HCT116 (cell line): ENCODE measurements at places on chromosomes 12 and 14.

DNA sequence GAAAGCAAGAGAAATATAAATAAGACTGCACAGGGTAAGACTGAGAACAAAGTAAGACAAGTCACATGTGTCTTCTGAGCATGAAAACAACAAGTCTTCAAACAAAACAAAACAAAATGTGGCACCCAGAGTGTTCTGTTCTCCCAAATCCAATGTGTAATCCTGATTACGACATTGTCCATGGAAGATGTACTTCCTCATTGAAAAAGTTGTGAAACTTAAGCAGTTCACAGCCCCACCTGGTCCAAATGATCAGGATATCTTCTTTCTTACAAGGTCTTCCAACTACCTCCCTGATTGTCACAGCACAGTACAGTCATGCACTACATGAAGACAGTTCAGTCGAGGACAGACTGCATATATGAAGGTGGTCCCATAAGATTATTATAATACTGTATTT, 23.3 kb upstream of the NEK9 start:
- no peak for DNase-seq

DNA sequence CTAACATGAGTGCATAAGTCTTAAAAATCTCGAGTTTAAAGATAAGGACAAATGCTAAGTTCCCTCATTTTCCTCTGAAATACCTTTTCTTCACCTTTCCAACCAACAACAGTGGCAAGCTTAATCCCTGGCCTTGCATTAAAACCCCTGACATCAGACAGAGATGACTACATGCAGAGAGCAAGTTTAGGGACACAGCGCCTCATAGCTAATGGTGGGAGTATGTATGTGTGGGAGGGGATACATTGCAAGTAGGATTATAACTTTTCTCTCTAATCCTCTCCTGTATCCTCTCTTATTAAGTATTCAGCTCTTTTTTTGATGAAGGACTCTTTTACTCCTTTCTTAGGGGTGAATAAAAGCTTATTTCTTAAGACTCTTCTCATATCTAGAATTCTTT, 547.1 kb downstream of the CCER1 start:
- peak; percentile 1 for DNase-seq

GRCh38 chr12:102601621-102602020, 121.3 kb upstream of the IGF1 start:
- DNase-seq, result no peak

GRCh38 chr14:100828031-100828769, 2.3 kb downstream of the MEG3 start:
- no peak for DNase-seq

DNA sequence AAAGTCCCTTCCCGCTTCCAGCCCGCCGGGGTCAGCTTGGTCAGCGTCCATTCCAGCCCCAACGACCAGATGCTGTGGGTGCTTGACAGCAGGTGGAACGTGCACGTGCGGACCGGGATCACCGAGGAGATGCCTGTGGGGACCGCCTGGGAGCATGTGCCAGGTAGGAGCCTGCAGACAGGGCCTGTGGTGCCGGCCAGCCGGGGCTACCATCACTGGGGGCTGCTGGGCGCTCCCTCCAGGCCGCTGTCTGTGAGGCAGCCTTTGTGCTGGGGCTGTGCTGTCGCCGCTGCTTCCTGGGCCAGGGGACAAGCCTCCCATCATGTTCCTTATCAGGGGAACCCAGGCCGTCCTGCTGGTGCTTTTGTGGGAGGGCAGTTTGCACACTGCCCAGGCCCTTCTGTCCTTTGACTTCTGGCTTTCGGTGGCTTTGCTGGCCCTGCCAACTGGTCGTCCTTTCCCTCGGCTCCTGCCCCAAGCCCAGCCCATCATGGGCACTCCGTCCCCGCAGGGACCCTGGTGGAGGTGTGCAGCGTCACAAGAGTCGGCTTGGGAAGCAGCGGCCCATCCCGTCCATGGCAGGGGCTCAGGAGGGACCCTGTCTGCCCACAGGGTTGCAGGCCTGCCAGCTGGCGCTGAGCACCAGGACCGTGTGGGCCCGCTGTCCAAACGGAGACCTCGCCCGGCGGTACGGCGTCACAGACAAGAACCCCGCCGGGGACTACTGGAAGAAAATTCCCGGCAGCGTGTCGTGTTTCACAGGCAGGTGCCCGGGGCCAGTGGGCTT, 12.4 kb downstream of the ANKRD9 start:
- no peak for DNase-seq
